ENCODE measurements at places on chromosomes 4 and X.

- DNase-seq: no peak
Observed at GRCh38 chr4:159337041-159337440, 234.2 kb downstream of the RAPGEF2 start.

- DNase-seq: no peak
Observed at GRCh38 chrX:23854122-23854521, 53.6 kb downstream of the APOO start.

DNA sequence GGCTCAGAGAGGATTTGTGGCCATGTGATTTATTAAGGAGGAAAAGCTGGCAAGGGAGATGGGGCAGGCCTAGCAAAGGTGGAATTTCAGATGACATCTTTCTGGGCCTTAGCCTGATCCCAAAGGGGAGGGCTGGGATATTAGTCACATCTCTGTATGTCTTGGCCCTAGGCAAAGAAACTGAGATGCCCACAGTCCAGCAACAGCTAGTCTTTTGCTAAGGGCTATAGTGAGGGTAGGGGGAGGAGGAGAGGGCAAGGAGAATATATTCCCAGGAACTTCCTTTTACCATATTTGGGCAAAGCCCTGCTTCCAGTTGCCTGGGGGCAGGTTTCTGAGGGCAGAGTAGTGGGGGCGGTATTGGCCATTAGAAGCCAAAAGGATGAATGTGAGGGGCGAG lies 209.8 kb upstream of the NR3C2 start:
- no peak for DNase-seq

DNA sequence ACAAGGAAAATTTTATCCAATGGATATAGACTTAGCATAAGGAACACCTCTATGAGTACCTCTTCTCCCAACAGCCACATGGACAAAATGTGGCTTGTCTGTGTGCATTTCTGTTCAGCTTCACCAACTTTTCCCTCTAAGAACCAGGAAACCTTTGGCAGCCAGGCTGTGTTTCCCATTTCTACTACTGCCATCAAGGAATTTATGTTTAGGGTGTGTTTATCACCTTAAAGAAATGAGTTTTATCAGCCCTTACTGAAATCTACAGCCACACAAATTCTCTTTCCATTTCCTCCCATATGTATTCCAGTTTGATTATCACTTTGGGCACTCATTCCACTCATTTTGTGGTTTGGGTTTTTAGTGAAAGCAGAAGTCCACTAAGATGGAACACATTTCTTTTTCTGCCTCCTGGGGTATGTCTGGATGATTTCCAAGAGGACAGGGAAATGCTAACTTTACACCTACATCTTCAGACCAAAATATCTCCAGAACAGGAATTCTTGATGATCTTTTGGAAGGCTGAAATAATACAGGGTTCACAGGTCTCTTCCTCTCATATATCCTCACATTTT lies 82.6 kb upstream of the MAOA start:
- DNase-seq: no peak

DNA sequence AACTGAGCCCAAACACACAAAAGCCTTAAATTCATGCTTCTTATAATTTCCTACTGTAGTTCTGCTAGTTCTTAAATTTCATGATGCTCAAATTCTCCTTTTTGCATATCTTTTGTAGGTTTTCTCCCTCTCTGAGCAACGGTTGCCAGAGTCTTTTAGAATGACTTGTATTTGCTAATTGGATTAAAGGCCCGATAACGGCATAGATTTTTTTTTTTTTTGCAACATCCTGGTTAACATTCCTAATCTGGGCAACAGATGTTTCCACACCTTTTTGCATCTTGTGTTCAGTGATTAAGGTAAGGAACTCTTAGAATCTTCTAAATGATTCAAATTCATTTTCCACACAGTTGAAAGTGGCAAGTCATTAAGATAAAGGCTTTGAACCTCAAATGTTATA lies 66.3 kb upstream of the ADGRG2 start:
- DNase-seq: no peak

- DNase-seq: no peak
Observed at GRCh38 chr4:145042601-145043285, 55.3 kb downstream of the ANAPC10 start.

DNA sequence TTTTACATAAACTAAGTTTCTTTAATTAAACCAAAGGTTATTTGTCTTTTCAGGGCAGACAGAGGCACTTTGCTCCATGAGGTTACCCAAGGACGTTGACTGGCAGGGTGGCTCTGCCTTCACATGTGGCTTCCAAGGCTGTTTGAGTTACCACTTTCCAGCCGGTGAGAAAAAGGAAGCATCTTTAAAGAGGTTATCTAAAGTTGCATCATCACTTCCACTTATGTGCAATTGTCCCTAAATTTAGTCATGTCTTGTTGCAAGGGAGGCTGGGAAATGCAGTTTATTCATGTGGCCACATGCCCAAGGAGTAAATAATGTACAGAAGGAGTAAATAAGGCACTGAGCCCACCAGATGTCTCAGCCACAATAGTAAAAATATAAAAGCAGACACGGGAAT lies 29.0 kb upstream of the RAP1GDS1 start:
- no peak for DNase-seq

GRCh38 chr4:105631818-105632400 lies 76.6 kb downstream of the INTS12 start:
- DNase-seq: no peak

DNA sequence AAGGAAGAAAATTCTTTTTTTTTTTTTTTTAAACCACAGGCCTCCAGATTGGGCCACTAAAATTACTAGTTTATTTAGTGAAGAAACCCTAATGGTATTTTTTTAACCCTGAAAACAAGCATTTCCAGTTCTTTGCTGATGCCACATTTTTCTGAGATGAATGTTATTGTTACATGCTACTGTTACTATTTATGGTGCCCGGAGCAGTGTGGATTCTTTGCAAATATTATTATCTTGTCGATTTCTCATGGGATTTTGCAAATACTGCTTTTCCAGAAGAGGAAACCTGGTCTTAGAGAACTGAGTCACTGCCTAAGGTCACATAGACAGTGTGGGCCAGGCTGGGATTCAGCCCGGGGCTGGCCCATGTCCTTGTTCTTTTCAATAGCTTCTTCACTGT lies 8.7 kb upstream of the ALAS2 start:
- DNase-seq: no peak

- no peak for DNase-seq
Observed at GRCh38 chr4:172865531-172866127, 303.0 kb upstream of the GALNT7 start.

GRCh38 chrX:154383359-154384283 lies 4.5 kb downstream of the EMD start:
- no peak for DNase-seq

DNA sequence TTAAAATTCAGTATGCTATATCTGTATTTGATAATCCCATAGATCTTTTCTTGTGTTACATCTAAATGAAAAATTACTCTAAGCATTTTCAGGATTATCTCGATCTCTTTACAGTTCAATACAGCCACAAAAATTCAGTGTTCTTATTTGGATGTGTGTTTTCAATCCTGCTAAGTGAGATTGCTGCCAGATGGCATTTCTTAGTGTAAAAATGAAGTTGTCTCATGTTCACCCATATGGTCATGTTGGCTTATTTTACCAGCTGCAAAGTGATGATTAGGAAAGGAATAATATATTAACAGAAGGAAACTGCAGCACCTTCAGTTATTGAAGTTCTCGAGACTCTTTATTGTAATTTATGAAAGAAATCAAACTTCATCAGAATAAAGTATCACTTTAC lies 12.1 kb upstream of the FAM47A start:
- DNase-seq: no peak

GRCh38 chr4:124631760-124632159 lies 80.8 kb downstream of the ANKRD50 start:
- DNase-seq: no peak

GRCh38 chrX:17374619-17375366 lies at the start of gene NHS:
NHS (plus strand) TSS chrX:17375200; CDS start chrX:17375758, 558 bp downstream.
- peak; percentile 65 for DNase-seq

- peak; percentile 21 for DNase-seq
Observed at GRCh38 chrX:130878350-130879341, 24.4 kb downstream of the ENOX2 start.

DNA sequence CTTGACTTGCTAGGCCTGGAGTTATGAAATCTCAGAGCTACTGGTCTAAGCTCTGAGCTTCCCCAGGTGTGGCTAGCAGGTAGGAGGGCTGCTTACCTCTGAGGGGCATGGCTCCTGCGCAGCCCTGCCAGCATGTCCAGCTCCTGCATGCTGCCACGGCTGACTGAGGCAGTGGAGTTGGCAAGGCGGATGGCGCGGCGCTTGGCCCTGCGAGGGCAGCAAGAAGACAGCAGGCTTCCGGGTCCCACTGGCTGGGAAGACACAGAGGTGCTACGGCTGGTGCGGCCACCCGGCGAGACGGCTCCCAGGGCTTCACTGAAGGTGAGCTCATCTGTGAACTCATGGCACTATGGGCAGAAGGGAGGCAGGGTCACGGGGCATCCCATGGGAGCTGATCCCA lies 5.7 kb downstream of the KCND1 start:
- no peak for DNase-seq

- no peak for DNase-seq
Observed at GRCh38 chr4:182845618-182846017, 71.6 kb downstream of the DCTD start.

DNA sequence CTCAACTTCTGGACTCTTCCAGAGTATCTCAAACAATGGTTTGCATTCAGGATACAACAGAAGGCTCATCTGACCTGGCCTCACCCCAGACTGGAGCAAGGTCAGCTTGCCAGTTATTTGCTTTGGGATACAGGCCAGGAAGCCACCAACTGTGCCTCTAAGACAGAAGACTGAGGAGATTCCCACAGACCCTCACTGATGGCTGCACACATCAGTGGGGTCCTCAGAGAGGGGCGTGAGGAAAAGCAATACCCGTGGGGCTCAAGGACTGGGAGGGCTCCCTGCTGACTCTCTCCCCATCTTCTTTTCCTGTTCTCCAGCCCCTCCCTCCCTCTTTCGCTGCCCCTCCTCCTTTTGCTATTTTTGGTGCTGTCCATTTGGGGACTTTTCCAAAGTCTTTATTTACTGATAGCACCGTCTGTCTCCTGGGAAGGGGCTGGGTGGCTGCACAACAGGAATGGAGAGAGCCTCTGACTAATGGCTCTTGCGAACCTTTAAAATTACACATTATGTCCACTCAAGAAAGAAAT lies 23.2 kb downstream of the RELL1 start:
- DNase-seq: no peak

- peak; percentile 70 for DNase-seq
Observed at GRCh38 chrX:132217203-132218073, 1.8 kb downstream of the RAP2C start.

- DNase-seq: peak; percentile 16
Observed at GRCh38 chr4:72701987-72702819, 133.2 kb upstream of the ADAMTS3 start.

DNA sequence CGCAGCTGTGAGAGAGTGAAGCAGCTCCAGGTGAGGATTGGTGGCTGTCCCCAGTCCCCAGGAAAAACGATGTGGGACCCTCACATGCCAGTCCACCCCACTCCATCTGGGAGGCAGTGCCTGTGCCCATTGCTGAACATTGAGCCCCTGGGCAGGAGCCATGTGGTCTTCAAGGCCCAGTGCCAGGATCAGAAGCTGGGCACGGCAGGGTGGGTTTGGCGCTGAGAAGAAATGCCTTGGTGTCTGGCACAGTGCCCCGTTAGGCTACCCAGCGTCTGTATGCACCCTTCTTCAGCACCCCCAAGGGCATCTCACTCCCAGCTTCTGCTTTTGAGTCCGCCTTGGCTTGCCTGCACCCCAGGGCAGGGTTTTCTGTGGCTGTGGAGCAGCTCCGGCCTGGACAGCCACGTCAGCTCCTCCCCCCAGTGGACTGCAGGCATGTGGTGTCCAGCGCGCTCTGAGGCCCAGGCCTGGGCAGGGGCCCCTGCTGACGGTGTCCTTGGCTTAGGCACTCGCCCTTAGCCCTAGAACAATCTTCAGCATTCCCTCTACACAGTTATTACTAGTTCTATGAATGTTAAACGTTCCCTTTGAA lies 28.6 kb downstream of the RGS12 start:
- no peak for DNase-seq

- DNase-seq: no peak
Observed at GRCh38 chrX:124540474-124540873, 194.1 kb downstream of the SH2D1A start.

DNA sequence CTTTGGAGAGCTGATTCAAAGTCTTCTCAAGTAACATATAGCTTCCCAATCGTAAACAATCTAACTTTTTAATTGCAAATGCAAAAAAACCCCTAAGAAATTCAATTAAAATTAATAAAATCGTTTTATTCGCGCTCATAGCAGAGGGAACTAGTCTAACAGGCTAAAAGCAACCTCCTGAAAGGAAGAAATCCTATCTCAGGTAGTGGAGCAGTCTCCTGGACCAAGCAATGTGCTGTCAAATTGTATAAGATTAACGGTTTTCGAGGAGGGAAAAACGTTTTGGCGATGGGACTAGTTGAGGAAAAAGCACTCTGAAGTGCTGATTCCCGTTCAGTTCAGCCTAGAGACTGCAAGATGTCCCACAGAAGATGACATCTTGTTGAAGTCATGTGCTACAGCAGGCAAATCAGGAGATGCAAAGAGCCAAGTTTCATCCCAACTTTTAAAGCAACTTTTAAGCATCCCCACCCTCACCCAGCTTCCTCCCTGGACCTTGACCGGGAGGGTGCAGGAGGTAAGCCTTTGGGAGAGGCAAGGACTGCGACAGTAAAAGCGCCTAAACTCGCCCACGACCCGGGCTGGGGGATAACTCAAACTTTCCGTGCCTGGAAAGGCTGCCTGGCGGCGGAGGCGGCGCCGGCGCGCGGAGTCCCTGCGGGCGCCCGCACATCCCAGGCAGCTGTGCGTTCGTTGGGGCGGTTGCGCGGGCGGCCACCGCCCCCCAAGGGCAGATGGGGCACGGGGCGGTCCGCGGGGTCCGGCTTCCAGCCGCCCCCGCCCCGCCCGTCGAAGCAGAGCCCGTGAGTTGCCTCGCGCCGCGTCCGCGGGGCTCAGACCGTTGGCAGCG lies 784 bp downstream of the MAP7D3 start:
- no peak for DNase-seq

- DNase-seq: no peak
Observed at GRCh38 chrX:19774905-19775304, 112.5 kb downstream of the SH3KBP1 start.

DNA sequence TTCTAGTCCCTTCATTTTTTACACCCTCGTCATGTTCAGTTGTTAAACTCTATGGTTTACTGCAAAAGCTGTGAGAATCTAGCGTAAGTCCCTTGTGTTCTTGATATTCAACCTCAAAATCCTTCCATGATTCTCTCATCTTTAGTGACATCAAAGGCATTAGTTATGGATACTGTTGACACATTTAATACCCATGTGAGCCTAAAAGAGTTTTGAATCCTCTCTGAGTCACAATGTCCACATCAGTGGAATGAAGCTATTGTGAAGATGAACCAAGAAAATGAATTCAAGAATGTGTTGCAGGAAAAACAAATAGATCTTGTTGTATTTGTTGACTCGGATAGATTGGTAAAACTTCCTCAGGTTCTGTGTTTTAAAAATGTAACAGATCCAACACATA lies 394.7 kb upstream of the ATOH1 start:
- no peak for DNase-seq

- DNase-seq: no peak
Observed at GRCh38 chrX:129739578-129739977, 799 bp downstream of the XPNPEP2 start.

DNA sequence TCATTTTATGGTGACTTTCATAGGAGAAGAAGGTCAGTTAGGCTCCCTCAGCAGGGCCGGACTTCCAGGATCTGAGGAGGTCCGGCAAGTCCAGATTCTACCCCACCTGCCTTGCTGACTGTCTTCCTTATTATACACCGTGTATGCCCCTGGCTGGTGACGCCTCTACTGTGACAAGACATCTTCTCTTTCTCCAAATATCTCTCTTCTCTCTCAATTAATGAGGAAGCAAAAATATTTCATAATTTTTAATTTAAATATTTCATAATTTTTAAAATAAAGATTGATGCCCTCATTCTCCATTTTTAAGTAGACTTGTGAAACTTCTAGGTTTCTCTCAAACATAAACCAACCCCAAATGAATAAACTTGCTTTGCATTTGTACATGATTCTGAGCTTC lies 202.5 kb downstream of the NSUN7 start:
- no peak for DNase-seq
